ENCODE measurements at places on chromosomes 1 and 21.

- DNase-seq, result no peak
These were observed 31.5 kb downstream of the SNAP47 start for GRCh38 chr1:227766653-227767277.

- no peak for DNase-seq
These were observed 182.0 kb downstream of the LMX1A start for GRCh38 chr1:165174491-165174890.

DNA sequence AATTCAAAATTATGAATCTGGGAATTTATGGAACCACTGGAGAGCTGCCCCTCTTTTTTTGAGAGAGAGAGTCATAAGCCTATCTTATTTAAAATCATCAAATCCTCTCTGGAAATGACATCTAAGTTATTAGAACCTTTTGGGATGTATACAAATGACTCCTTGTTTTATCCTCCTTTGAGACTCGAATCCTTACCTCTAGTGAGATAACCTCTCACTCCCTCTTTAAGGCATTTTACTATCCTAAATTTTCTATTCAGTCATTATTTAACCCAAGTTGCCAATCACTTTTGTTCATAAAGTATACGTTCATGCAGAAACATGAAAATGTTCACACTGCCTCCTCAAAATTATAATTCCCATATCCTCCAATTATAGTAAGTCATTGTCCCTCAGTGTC, 313.6 kb upstream of the C1orf87 start:
- no peak for DNase-seq

GRCh38 chr21:45836268-45836655, 145.3 kb upstream of the COL6A1 start:
- DNase-seq, result no peak

GRCh38 chr1:31549809-31550620, 26.3 kb upstream of the TINAGL1 start:
- no peak for DNase-seq

GRCh38 chr1:247338723-247339275, 7.1 kb upstream of the ZNF496 start:
- DNase-seq, result no peak

DNA sequence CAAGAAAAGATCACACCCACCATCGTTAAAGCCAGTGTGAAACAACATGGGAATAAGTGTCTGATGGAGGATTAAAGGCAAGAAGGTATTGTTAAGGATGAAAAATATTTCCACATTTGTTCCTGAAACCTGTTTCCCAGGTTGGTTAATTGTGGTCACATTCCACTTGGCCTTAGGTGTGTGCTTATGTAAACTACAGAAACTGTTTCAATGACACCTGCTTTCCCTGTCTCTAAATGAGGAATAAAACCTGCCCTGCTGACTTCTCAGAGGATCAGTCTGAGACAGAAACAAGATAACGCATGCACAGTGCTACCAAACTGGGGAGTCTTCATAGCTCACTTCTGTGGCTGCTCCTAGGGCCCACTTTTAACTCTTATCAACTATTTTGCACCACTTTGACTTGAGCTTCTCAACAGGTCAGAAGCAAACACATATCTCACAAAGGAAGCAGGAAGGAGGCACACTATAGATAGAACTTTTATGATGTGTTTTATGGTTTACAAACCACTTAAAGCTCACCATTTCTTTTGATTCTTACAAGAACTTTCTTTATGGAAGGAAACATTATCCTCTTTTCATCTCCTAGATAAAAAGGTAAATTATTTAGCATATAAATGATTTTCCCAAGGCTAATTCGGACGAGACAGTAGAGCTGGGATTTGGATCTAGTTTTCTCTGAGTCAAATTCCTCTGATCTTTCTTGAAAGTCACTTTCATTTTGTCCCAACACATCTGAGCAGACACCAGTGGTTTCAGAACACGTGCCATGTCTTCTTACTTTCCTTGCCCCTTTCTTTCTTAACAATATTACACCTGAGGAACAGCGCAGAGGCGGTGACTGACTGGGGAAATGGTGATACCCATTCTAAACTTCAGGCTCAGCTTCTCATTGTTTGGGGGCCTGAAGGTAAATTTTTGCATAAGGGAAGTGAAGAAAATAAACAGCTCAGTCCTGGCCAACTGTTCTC, 33.4 kb downstream of the CYP2J2 start:
- DNase-seq, result no peak

GRCh38 chr1:207882692-207883091, 28.2 kb downstream of the CD34 start:
- DNase-seq, result no peak

DNA sequence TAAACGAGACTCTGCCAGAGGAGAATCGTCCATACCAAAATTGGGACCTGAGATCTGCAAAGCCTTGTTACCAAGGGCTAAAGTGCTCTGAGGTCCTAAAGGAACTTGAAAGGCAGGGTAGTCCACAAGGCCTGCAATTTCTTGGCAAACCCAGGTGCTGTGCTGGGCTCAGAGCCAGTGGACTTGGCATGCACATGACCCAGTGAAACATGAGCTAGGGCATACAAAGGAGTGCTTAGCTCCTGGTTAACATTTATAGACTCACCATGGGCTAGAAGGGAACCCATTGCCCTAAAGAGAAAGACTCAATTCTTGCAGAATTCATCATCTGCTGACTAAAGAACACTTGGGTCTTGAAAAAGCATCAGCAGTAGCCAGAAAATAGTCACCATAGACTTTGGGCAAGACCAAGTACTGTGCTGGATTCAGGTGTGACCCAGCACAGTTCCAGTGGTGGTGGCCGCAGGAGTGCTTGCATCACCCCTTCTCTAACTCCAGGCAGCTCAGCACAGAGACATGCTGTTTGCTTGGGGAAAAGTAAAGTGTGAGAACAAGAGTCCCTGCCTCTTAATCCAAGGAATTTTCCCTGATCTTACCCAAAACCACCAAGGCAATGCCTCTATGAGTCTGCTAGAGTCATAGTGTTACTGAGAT, 1069.4 kb upstream of the ADGRL2 start:
- DNase-seq, result no peak

DNA sequence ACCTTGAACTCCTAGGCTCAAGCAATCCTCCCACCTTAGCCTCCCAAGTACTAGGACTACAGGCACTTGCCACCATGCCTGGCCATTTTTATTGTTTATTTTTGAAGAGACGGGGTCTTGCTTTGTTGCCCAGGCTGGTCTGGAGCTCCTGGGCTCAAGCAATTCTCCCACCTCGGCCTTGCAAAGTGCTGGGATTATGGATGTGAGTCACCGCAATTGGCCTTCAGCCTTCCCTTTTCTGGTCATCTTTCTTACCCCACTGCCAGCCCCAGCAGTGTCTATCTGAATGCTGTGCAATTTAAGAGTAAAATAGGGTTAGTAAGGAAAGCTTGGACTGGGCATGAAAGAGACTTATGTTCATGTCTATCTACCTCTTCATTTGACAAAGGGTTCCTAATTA, 6.1 kb upstream of the KLF17 start:
- no peak for DNase-seq

DNA sequence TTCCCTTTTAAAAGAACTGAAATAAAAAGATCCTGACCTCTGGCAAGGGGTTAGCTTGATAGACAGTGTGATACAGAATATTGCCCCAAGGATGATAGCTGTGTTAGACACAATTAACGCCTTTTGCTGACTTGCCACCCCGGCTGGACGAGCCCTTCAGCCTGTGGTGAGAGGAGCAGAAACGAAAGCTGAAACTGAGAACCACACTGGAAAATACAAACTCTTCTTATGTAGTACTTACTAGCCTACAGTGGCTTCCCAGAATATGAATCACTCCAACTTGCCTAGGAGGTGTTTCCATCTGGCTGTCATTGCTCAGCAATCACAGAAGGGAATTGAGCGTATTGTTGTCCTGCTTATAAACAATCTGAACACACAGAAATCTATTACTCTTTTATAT, 22.9 kb downstream of the SAMSN1 start:
- no peak for DNase-seq

GRCh38 chr1:28322194-28322593, 6.6 kb upstream of the MED18 start:
- no peak for DNase-seq

- DNase-seq, result no peak
These were observed 38.6 kb downstream of the WASF2 start for GRCh38 chr1:27451343-27451742.

DNA sequence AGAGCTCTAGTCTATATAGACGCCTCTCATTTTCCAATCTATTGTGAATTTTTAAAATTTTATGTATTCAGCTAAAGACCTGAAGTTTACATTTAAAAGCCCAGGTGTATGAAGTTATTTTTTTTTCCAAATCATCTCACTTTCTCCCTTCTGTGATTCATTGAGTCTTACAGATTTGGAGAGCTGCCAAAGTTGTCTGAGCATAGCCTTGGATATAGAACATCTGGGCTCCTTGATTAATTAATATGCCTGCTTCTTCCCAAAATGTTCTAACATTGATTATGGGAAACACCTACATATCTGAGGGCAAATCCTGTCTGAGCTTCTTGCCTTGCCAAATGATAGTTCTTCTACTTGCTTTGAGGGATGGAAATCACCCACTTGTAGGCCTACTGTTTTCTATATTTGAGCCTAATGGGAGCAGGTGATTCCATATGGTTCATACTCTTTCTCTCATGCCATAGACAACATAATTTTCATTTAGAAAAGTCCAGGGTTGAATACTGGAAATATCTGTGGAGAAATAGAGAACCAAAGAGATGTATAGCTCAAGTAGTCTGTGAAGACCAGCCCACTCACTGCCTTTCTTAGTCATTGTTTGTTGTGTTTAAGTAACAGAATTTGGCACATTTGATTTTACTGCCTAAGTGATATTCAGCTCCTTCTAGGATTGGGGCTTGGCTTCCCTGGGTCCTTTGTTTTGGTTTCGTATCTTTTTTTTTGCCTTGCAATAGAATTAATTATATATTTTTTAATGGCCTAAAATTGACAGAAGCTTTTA, 46.2 kb downstream of the MACF1 start:
- DNase-seq, result no peak

- DNase-seq, result no peak
These were observed 123.6 kb upstream of the DNAH14 start for GRCh38 chr1:224805889-224806288.

GRCh38 chr1:155984341-155984740, 6.0 kb upstream of the ARHGEF2 start:
- DNase-seq, result no peak

- DNase-seq, result no peak
These were observed 16.5 kb downstream of the WNT3A start for GRCh38 chr1:228023294-228023639.

DNA sequence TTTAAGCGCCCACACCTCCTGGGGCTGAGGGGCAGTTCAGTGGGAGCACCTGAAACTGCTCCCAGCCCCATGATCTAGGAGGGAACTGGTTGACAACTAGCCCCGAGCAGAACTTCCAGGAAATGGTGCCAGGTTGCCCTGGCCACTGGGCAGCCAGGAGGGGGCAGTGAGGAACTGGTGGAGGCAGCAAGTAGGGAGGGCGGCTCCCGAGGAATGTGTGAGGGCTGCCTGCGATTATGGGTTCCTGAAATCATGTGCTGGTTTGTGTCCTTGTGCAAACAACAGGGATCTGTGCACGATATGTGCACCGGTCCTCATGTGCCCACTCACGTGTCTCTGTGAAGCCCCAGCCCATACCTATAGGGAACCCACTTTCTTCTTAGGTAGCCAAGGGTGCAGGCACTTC, 9.9 kb downstream of the GPR3 start:
- DNase-seq, result no peak

DNA sequence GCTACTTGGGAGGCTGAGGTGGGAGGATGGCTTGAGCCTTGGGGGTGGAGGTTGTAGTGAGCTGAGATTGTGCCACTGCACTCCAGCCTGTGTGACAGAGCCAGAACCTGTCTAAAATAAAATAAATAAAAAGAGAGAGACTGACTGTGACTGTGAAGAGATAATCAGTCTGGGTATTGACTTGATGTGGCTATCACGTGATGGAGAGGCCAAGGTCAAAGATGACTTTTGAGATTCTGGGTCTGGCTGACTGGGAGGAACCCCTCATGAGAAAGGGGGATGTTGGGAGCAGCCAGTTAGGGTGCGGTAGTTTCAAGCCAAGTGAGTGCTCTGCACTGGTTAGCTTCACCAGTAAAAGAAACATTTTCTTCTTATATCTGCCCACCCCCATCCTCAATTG, 66.8 kb downstream of the CDC14A start:
- DNase-seq, result no peak

- no peak for DNase-seq
These were observed 40.5 kb upstream of the RBBP5 start for GRCh38 chr1:205162301-205162700.

DNA sequence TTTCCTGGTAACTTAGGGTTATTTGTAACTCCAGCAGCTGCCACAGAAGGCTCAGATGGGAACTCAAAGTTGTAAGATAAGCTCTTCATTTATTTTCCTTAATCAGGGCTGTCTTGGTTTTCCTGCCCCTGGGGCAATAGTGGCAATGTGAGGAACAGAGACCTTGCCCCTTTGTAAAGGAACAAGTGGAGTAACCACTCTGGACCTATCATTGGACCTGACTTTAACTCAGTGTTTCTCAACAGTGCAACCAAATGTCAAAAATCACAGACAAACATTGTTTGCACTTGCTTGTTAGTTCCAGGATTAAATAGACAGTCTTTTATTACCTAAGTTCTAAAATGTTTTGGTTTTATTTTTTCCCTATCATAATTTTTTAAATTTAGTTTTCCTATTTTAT, 2.8 kb upstream of the FMO3 start:
- DNase-seq, result no peak

GRCh38 chr1:49102752-49103151, 326.1 kb upstream of the BEND5 start:
- no peak for DNase-seq

GRCh38 chr21:19621837-19622496, 1218.4 kb upstream of the TMPRSS15 start:
- DNase-seq, result no peak

- no peak for DNase-seq
These were observed 308.8 kb downstream of the SMYD3 start for GRCh38 chr1:246198115-246198816.

DNA sequence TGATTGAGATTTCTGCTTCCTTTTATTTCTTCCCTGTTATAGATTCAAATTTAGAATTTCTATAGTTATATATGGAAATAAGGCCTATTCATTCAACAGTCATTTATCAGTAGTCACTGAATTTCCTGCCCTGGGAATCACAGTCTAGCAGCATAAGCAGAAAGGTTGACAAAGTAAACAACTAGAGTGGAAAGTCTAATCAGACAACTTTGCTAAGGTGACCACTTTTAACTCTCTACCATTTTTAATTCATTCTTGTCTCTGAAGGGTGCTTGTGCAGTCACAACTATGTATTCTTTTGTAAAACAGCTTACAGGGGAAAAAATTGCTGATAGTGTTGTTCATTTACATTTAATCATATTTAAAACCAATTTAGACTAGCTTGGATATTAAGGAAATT, 66.1 kb upstream of the PLA2G4A start:
- DNase-seq, result no peak
